ENCODE measurements at places on chromosomes 6 and 20.

DNA sequence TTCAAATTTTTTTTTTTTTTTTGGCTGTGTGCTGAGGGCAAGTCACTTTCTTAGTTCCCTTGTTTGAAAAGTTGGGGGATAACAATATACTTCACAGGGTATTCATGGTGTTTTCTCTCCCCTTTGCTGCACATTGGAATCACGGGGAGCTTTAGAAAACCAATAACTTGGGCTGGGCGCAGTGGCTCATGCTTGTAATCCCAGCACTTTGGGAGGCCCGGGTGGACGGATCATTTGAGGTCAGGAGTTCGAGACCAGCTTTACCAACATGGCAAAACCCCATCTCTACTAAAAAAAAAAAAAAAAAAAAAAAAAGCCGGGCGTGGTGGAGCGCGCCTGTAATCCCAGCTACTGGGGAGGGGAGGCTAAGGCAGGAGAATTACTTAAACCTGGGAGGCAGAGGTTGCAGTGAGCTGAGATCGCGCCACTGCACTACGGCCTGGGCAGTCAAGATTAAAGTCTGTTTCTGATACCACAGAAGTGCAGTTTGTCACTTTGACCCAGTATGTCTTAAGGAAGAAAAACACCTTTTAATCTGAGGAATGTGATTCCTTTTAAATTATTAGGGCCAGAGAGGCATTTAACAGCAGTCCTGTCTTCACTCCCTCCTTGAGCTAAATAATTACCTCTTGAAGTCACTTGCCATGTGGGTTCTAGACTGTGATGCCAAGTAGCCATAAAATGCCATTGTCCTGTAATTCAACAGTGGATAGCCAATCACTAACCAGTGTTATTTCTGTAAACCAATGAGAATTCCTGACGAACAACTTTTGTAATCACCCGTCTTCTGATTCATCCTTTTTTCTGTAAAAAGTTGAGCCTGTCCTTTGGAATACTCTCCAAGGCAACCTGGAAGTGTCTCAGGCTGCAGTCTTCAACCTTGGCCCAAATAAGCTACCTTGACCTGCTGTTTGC, 16.1 kb downstream of the SRSF3 start:
- no peak for DNase-seq

GRCh38 chr6:47700053-47700452, 1.7 kb downstream of the ADGRF4 start:
- DNase-seq: no peak

GRCh38 chr20:35820715-35821114, 48.9 kb downstream of the PHF20 start:
- no peak for DNase-seq

DNA sequence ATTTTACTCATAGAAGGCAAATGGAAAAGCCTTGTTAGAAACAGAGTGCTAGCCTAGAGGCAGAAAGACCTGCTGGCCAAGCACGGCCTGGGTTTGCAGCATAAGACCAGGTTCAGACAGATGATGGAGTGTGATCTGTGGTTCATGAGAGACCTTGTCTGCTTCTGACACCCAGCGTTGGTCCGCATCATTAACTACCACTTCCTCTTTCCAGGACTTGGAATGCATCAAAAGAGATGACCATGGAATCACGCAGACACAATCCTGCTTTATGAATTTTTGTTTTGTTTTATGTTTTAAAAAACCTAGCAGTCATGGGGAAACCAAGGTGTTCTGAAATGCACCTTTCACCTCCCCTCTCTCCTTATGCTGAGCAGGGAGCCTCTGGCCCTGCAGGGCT, 76.8 kb upstream of the SYNDIG1 start:
- no peak for DNase-seq

DNA sequence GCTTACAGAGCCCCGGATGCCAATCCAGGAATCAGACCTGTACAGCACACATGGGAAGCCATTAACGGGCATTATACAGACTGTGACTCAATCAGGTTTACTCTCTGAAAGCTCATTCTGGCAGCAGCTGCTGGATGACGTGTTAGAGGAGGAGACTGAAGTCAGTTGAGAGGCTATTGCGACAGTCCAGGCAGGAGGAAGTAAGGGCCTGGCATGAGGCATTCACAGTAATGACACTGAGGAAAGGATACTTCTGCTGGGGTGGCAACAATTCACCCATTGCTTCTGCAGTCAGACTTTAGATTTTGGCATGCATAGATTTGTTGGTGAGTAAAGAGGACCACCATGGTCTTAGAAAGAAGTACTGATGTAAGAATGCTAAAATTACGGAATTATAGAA, 151.0 kb upstream of the HEY2 start:
- no peak for DNase-seq

DNA sequence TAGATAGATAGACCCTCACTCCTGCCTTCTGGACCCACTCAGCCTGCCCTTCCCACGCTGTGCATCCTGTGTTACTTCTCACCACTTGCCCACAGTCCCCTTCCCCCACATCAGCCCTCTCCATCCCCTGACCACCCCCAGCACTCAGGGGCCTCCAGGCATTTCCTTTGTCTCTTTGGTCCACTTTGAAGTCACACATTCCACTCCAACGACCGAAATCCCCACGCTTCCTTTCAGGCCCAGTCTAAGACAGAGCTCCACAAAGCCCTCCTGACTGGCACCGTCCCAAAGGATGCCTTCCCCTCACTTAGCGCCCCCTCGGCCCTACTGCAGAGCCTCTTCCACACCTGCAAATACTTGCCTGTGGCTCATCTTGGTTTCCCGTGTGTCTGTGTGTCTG, 83.8 kb downstream of the FOXF2 start:
- DNase-seq: no peak

DNA sequence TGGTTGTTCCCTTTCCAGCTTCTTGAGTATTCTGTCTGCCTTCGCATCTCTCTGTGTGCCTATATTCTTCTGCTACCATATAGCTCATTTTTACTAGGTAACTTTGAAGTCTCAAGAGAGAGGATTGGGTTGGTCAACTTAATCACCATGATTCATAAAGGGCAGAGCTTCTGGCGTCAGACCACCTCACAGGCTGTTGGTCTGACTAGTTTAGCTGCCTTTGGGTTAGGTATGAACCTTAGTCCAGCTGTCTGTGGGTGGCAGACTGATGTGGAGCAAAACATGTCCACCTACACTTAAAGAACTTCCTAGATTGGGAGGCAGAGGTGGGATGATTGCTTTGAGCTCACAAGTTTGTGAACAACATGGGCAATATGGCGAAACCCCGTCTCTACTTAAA, 192.2 kb upstream of the SGK1 start:
- no peak for DNase-seq

DNA sequence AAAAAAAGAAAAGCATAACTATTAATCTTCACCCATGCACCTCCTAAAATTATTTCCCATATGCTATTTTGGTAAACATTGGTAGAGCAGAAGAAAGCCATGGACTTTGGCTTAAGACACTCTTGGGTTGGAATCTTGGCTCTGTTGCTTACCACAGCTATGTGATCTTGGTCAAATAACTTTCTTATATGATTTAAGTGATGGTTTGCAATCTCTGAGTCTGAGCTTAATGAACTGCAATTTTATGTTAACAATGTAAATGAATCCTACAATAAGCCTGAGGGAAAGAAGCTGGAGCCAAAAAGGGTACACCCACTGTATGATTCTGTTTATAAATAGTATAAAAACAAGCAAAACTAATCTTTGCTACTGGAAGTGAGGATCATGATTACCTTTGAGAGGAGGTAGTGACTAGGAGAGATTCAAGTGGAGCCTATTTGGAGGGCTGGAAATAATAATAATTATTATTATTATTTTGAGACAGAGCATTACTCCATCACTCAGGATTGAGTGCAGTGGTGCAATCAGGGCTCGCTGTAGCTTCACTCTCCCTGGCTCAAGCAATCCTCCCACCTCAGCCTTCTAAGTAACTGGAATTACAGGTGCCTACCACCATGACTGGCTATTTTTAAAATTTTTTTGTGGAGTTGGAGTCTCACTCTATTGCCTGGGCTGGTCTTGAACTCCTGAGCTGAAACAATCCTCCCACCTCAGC, 34.5 kb downstream of the ABRACL start:
- DNase-seq: no peak

GRCh38 chr6:11166948-11167347, 55.4 kb upstream of the ERVFRD-1 start:
- no peak for DNase-seq

- DNase-seq: no peak
Observed at GRCh38 chr6:154542747-154543146, 32.3 kb upstream of the CNKSR3 start.

DNA sequence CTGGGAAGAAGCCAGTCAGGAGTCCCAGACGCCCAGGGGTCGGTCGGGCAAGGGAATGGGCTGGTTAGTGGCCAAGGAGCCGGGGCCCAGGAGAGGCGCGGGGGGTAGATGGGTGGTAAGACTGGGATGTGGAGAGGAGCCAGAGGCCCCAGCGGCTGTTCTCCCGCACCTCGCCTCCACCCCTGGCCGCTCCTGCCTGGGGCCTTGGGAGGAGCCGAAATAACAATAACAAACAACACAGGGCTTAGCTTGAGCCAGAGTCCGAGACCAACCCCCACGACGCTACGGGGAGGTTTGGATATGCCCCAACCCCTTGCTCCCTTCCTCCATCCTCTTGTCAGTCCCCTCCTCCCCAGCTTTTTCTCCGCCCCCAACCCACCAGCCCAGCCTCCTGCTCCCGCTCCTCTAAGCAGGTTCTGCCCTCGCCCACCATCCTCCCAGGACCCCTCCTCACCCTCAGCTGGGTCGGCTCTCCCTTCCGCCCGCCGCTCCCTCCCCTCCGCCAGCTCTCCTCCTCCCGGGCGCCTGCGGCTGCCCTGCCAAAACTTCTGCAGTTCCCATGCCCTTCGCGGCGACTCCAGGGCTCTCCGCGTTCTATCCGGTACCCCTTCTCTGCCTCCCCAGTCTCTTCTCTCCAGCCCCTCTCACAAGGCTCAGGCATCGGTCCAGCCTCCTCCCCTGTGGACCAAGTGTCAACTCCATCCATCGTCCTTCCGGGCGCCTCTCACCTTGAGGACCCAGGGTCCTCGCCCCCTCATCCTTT, 1.1 kb downstream of the RNF39 start:
- DNase-seq: no peak
